ENCODE measurements at places on chromosomes 3 and 15.

- no peak for DNase-seq
Measured at GRCh38 chr3:179630753-179631451, 21.9 kb upstream of the USP13 start.

GRCh38 chr3:51388286-51389029 is 2.6 kb upstream of the RBM15B start:
- DNase-seq = no peak

DNA sequence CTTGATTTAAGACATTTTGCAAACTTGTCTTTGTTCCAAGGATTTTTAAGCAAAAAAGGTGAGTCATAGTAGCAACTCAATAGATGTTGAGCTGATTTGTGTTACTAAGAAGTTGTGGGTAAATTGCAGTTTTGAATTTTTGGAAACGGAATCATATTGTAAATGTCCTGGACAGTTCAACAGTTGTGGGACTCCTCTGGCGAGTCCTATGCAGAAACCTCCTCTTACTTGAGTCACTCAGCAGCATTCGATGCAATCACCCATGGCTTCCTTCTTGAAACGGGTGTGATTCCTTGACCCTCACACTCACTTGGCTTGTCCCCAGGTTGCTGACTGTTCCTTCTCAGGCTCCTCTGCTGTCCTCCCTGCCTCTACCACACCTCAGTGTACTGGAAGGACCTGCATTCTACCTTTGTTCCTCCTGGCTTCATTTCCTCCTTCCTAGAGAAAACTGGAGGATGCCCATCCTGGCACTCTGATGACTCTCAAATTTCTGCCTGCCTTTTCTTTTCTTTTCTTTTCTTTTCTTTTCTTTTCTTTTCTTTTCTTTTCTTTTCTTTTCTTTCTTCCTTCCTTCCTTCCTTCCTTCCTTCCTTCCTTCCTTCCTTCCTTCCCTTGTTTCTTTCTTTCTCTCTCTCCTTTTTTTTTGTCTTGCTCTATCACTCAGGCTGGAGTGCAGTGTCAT is 52.8 kb upstream of the DGKG start:
- no peak for DNase-seq

DNA sequence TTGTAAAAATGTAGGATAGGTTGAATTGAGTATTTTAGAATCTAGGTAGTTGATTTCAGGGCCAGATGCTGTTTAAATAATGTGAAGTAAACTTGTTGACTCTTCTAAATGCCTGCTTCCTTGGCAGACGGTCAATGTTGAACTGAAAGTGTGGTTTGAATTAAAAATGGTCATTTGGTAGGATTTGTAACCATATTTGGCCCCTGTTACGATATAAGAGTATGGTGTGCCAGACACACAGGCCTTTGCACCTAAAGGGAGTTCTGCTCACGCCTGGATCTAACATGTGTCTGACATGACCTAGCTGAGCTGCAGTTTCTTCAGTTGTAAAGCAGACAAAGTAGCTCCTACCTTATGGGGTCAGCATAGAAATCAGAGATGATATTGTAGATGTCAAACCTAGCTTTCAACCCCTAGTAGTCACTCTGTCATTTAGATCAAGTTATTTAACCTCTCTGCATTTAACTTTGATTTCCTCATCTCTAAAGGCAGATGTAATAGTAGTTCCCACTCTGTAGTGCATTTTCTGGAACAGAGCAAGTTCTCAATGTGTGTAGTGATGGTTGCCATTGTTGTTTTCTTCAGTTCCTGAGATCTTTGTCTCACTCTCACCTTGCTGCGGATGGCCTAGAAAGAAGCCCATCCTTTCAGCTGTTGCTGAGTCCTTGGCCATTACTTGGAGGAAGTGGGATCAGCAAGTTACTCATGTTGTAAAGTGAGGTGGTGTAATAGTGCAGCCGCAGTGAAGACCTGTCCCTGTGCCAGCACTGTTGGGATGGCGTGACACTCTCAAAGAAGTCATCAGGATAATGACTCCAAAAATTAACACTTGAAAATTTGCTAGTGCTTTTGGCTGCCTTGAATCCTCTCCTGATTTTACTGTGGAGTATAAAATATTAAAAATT is 90.2 kb downstream of the GHSR start:
- peak; percentile 71 for DNase-seq

DNA sequence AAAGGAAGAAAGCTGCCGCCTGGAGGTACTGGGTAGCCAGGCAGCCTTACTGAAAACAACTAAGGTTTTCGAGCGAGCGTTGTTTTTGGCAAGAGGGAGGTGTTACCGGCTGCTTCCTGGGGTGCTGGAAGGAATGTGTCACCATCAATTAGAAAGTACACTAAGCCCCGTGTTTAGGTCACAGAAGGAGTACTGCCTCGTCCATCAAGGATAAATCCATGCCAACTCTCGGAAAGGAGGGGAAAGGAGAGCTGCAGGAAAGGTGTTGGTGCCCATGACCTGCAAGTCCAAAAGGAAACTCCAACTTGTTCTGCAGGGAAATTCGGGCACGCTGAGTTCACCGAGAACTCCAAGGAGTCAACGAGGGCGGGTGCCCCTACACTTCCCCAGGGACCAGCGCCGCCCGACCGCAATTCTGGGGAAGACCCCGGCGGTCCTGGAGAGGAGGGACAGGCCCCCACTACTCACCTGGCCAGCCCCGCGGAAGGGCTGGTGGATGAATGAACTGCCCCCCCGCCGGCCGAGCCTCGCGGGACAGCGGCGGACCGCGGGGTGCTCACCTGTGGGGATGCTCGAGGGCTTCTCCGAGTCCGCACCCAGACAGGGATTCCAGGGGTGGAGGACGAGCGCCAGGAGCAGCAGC is 542 bp downstream of the PLOD2 start:
- DNase-seq = peak; percentile 92

- DNase-seq = no peak
Measured at GRCh38 chr3:125207949-125208568, 4.5 kb downstream of the SLC12A8 start.

GRCh38 chr15:55151631-55152030 is 45.1 kb downstream of the RSL24D1 start:
- peak; percentile 15 for DNase-seq

- no peak for DNase-seq
Measured at GRCh38 chr3:184772667-184773272, 39.2 kb upstream of the VPS8 start.

GRCh38 chr15:49987896-49988295 is 131.1 kb downstream of the ATP8B4 start:
- DNase-seq = no peak

DNA sequence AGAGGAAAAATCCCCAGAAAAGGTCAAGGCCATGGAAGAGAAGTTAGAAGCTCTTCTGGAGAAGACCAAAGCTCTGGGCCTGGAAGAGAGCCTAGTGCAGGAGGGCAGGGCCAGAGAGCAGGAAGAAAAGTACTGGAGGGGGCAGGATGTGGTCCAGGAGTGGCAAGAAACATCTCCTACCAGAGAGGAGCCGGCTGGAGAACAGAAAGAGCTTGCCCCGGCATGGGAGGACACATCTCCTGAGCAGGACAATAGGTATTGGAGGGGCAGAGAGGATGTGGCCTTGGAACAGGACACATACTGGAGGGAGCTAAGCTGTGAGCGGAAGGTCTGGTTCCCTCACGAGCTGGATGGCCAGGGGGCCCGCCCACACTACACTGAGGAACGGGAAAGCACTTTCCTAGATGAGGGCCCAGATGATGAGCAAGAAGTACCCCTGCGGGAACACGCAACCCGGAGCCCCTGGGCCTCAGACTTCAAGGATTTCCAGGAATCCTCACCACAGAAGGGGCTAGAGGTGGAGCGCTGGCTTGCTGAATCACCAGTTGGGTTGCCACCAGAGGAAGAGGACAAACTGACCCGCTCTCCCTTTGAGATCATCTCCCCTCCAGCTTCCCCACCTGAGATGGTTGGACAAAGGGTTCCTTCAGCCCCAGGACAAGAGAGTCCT is 9.0 kb downstream of the MAP1A start:
- DNase-seq = no peak

DNA sequence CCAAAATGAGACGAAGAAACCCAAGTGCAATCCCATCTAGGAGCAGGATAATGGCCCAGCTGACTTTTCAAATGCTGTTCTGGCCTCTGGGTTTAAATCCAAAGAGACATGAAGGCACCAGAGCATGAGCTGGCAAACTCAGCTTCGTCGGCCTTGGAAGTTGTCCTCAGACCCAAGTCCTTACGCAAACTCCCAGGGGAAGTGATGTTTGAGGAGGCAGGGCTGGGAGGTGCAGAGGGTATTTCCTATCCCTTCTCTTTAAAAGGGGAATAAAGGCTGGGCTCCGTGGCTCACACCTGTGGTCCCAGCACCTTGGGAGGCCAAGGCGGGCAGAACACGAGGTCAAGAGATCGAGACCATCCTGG is 68.9 kb upstream of the HERC1 start:
- DNase-seq = no peak

DNA sequence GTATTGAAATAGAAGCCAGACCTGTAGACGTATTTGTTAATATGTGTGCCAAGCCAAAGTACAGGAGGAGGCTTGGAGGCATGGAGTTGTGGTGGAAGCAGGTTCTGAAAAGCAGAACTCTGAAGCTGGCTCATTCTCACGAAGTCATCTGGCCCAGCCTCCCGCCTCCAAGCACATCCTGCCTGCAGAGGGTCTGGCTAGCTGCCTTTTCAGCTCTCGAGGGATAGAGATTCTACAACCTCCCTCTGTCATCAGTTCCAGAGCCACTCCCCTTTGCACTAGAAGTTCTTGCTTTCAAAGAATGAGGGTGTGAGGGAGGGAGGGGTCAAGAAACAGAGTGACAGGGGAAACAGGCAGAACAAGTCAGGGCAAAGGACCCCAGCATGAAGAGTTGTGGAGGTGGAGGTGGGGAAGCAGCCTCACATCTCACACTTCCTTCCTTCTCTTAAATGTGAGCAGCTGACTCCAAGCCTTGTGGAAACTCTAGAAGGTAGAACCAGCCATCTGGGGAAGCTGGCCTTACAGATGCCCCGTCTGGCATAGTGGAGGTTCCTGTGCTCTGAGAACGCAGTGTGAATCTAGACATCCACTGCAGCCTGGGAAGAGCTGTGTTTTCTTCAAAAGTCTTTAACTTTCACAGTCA is 95.3 kb downstream of the SLC49A4 start:
- DNase-seq = no peak
